ENCODE measurements at places on chromosomes 11 and 22.

GRCh38 chr11:47107744-47108143, 68.9 kb downstream of the ARFGAP2 start:
- no peak for DNase-seq

DNA sequence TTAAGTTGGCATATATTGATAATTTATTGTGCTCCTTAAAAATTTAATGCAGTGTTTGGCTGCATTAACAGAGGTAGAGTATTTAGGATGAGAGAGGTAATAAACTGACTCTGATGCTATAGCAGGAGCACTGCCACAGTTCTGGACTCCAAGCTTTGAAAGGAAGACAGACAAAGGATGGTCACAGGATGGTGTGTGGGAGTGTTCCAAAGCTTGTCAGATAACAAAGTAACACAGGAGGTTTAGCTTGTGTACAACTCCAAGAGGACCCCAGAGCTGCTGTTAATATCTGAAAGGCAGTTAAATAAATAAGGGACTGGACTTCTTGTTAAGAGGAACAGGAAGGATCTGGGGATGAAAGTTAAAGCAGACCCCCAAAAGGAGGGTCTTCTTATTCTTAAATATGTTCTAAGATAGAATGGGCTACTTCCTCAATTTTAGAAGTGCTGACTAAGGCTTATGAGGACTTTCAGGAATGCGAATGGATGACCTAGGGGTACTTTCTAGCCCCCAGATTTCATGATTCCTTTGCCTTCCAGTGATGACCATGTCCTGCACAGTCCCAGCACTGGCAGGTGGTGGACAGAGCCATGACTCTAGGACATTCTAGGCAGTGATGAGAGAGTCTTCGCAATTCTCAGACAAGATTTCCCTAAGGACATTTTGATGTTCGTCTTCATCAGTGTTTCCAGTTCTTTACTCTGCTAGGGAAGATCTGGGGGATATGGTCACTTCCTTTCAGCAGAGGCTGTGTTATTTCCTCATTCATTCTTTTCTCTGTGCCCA, 149.1 kb upstream of the RASSF10 start:
- no peak for DNase-seq

- no peak for DNase-seq
Measured at GRCh38 chr22:42947211-42947990, 67.5 kb downstream of the PACSIN2 start.

DNA sequence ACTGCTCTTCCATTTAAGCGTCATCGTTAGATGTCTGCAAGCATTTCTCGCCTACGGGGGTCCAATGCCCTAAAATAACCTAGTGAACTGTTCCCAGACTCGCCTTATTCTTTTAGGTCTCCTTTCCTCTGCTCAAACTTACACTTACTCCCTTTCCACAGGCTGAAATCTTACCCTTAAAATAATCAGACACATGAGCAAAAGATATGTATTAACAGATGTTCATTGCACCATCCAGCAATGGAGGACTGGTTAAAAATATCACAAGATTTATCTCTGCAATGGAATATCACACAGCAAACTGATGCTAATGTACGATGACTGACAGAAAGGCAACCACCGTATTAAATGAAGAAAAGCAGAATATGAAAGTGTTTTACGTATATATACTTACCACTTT, 1.6 kb upstream of the CSTF3 start:
- no peak for DNase-seq

- DNase-seq = no peak
Measured at GRCh38 chr11:4044976-4045646, 49.5 kb upstream of the RRM1 start.

DNA sequence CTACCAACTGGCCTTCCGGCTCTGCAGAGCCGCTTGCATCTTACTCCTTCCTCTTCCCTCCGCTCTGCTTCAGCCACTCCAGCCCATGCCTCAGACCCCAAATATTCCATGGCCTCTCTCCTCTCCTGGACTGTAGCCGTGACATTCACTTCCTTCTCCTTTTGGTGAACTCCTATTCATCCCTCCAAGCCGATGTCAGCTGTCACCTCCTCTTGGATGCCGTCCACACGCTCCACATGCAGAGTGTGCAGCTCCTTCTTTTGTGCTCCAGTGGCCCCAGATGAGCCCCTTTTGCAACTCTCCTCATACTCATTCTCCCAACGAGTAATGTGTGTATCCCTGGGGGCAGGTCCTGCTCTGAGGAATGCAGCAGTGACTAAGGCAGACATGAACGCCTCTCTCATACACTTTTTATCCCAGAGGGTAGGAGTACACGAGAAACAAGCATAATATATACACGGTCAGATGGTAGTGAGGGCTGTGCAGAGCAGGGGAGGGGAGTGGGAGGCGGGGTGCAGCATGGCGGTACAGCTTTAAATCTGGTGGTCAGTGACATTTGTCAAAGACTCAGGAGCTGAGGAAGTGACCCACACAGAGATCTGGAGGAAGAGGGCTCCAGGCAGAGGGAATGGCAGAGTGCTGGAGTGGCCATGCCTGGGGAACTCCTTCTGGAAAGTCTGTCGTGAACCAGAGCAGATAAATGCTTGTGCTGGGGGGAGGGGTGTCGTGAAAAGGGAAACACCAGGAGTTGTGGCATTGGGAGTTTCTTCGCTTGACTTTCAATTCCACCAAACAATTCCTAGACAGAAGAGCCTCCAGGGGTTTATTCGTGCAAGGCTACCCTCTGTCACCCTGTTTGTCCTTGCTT, 83.8 kb upstream of the ATXN10 start:
- DNase-seq = no peak

DNA sequence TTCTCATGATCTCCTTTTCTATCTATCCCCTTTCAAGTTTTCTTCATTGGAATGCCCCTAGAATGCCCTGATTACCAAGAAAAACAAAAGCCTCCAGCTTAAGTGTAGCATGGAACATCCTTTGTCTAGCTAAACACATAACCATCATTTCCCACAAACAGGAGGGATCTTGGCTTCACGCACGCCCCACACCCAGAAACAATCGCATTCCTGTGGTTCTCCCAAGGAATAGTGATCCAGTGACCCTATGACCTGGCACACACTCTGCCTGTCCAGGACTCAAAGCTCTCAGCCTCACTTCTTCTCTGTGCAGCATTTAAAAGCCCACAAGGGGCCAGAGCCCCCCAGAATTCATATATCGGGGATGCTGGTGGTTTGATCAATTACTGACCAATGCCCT, 9.3 kb upstream of the POU2AF1 start:
- DNase-seq = no peak

DNA sequence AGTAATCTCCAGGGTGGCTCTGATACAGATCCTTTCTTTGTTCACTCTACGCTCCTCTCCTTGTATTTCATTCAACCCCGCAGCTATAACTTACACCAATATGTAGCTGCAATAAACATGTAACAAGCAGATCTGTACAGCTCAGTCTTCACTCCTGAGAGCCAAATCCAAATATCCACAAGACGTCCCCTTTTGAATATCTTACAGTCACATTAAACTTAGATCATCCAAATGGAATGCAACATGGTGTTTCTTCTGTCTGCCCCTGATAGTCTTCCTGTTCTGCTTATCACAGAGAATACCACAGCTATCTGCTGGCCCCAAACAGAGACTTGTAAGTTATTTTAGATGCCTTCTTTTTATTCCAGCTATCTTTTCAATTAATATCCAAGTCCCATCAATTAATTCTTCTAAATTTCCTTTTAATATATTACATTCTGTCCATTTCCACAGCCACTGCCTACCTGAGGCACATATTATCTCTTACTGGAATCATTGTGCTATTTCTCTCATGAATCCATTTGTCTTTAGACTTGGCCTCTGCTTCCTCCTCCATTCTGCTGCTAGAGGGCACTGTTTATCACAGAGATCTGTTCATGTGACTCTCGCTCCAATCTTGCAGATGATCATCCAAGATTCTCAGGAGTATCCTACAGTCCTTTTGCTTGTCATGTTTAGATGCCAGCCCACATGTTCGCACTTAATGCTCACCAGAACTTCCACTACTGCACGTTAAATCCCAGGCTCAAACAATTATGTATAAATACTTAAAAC, 908.6 kb downstream of the NTM start:
- no peak for DNase-seq

DNA sequence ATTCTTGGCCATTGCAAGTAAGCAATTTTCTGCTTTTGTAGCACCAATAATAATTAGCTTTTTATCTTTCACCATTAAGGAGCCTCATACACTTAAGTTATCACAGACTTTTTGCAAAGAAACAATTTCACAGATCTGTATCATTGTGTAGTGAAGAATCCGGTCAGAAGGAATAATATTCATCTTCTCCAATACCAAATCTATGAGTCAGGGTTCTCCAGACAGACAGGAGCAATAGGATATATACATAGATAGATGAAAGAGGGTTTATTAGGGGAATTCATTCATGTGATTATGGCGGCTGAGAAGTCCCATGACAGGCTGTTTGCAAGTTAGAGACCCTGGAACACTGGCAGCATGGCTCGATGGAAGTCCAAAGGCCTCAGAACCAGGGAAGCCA, 82.9 kb upstream of the UBASH3B start:
- no peak for DNase-seq

- DNase-seq = no peak
Measured at GRCh38 chr11:47587723-47588326, 1.3 kb downstream of the FAM180B start.

DNA sequence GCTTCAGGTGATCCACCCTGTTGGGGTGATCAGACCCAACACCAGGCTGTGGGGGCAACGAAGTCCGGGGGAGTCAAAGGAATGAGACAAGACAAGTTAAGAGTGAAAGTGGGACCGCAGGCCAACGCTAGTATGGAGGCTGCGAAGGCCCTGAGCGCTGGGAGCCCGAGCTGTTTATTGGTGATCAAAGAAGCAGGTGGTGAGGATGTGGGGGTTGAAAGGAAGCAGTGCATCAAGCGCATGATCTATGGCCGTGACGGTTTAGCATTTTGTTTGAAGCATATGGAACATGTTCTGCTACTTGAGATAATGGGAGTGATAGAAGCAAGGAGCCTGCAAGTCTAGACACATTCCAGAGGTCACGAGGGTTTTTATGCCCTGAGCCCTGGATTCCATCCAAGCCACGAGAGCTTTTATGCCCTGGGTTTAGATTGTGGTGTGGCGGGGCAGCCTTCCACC, 49.5 kb downstream of the MCHR1 start:
- no peak for DNase-seq

- DNase-seq = no peak
Measured at GRCh38 chr22:40469181-40469580, 98.8 kb downstream of the SGSM3 start.

- DNase-seq = no peak
Measured at GRCh38 chr11:34154059-34154875, 48.8 kb downstream of the NAT10 start.

- DNase-seq = no peak
Measured at GRCh38 chr11:72088076-72088808, 7.6 kb downstream of the LRRC51 start.

GRCh38 chr11:73260127-73260457, 12.0 kb upstream of the P2RY6 start:
- DNase-seq = no peak

GRCh38 chr11:85809191-85809590, 1.8 kb downstream of the SYTL2 start:
- DNase-seq = no peak

DNA sequence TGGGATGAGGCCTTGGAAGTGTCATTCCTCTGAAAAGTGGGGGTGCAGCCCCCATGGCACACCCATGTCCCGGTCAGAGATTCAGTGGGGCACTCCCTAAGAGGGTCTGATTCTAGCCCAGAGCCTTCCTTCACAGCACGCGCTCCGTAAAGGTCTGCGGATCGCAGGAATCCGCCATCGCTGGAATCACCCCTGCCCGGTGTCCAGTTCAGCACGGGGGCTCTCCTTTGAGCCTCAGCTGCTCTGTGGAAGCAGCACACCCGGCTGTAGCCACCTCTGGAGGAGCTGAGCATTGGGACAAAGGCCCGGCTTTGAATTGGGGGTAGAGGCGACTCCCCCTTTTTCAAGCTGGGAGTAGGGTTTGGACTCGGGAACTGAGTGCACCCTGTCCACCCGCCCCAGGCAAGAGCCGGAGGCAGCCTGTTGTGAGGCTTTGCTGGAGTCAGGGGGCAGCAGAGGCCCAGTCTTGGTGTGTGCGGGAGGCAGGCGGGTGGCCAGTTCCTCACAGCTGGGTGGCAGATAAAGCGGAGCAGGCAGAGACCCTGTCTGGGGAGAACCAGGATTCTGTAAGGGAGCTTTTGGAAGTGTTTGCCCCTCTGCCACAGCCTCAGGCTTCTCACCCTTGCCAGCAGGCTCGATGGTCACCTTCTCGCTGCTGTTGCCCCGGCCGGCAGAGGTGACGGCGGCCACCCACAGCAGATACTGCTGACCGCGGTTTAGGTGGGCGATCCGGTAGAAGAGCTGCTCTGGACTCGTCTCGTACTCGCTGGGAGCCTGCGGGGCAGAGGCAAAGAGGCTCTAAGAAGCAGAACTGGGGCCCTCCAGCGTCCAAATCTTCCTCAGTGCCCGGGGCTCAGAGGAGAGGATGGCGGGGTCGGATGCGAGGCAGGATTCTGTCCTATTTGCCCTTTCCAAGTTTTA, 115.9 kb downstream of the CEP164 start:
- no peak for DNase-seq

DNA sequence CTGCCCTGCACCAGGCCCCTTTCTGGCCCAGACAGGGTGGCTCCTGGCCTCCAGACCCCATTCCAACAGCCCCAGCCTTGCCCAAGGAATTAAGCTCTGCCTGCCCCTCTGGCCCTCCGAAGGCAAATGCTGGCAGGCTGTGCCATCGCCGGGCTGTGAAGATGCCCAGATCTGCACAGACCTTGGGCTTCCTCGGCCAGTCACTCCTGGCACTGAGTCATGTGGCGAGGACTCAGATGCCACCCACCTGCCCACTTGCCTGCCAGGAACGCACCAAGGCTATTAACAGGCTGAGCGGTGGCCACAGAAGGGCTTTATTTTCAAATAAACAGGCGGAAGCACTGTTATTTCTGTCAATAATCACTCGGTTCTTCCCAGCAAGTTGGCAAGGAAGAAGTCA, 50.3 kb upstream of the TTLL12 start:
- no peak for DNase-seq

- DNase-seq = peak; percentile 63
Measured at GRCh38 chr11:14414470-14415461, 55.8 kb upstream of the RRAS2 start.

- no peak for DNase-seq
Measured at GRCh38 chr11:10080138-10080537, 213.9 kb downstream of the SBF2 start.

GRCh38 chr11:112042161-112042960, 17.2 kb downstream of the DLAT start:
- DNase-seq = no peak

GRCh38 chr11:122094836-122095235, 21.2 kb downstream of the BLID start:
- DNase-seq = no peak

GRCh38 chr11:64919627-64920026, 2.6 kb upstream of the ATG2A start:
- no peak for DNase-seq
